ENCODE measurements at places on chromosomes 16 and 17. TPM values are rescaled to one million over a fixed set of nuclear protein-coding genes. Genes with fewer than 3 reads are reported as not detected.

ST6GALNAC1 gene
- total RNA-seq = 2.0 TPM

CBX2 gene
- total RNA-seq = 3.1 TPM

DNA sequence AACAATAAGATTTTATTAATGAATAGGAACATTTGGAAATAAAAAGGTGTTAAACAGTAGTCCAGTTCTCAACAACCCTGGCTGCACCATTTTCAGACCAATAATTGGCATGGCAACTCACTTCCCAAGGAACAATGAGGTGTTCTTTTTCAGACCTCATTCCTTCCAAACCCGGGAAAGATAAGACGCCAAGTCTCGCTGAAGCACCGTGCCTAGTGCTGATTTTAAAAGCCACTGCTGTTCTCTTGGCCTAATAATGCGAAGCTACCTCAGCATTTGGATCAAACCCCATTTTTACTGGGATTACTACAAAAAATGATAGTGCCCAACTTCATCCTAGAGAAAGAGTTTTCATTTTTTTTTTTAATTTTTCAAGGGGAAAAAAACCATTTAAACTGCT lies 75.2 kb upstream of the NOL11 start:
- no peak for DNase-seq

DNA sequence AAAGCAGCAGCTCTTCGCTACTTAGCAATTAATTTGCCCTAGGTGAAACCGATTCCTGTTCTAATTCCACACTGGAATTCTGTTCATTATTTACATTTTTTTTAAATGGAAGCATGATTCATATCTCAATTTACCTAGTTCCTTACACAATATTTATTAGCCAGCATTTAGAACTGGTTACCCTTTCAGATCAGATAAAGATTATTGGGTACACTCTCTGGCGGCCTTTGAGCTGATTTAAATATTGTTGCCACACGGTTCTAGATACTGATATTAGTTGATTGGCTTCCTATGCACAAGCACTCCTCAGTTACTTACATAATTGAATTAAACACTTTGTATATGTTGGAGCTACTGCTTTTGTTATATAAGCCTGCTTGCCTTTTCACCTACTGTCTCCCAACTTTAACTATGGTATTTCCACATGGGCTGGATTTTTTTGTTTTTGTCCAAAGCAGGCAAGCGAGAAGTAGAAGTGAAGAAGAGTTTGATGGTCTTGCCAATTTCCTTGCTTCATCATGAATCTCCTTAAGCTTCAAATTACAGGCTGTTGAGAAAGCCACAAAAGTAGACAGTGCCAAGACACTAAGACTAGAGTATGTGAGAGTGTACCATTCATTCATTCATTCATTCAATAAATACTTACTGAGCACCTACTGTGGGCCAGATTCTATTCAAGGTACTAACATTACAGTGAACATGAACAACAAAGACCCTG lies 3.9 kb upstream of the ALDH3A2 start:
- DNase-seq = no peak

DNA sequence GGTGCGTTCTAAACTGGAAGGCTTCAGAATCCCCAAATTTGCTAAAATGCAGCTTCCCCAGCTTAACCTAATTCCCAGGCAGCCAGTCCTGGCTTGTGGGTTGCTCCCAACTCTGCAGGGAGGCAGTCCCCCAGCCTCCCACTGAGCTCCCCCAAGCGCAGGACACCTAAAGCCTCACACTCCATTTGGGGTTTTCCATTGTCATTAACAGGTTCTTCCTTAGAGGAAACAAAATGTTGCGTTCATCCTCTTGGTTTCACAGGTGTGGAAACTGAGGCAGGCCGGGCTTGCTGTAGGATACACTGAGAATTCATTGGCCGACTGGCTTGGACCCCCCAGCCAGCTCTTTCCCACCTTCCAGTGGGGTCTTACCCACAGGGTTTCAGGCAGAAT lies 2.3 kb upstream of the TAC4 start:
- no peak for DNase-seq

- DNase-seq = no peak
These were observed 65.2 kb downstream of the SHCBP1 start for GRCh38 chr16:46555951-46556350.

CHRNE gene
- total RNA-seq = 0.35 TPM

C17orf50 gene
- total RNA-seq = not detected

DNA sequence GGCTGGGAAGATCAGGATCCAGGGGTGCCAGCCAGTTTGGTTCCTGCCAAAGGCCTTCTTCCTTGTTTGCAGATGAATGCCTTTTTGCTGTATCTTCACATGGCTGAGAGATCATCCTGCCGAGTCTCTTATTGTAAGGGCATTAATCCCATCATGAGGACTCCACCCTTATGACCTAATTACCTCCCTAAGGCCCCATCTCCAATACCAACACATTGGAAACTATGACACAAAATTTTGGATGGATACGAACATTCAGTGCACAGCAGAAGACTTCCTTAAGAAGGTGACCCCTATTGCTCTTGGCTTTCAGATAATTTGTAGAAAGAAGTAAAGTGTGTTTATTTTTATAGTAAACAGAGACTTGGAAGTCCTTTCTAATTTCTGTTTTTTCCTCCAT lies 1164.7 kb upstream of the CDH8 start:
- no peak for DNase-seq

DNA sequence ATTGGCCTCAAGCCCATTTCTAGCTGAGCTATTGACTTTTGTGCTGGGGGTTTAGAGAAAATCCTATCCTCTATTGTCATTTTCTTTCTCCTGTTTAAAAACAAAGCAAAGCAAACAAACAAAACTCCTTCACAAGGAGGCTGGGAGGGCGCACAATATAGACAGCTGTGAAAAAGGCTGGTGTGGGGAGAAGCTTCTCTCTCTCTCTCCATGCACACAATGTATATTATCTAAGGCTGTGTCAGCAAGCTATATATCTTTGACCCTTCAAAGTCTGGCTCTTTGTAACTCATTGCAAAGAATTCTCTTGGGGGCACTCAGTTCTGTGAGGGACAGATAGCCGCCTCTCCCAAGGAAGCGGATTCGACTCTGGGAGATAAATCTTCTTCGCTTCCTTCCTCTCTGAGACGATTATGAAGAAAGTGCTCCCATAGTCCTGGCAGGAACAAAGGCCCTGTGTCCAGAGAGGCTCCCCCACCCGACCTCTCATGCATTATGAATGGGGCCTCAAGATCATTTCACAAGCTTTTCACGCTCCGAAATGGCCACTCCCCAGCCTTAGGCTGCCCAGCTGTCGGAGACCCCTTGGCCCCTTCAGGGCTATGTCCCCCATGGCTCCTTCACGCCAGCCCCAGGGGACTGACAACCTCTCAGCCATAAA lies 33.2 kb upstream of the MEAK7 start:
- no peak for DNase-seq

ZSCAN10 gene
- not detected for total RNA-seq

DNA sequence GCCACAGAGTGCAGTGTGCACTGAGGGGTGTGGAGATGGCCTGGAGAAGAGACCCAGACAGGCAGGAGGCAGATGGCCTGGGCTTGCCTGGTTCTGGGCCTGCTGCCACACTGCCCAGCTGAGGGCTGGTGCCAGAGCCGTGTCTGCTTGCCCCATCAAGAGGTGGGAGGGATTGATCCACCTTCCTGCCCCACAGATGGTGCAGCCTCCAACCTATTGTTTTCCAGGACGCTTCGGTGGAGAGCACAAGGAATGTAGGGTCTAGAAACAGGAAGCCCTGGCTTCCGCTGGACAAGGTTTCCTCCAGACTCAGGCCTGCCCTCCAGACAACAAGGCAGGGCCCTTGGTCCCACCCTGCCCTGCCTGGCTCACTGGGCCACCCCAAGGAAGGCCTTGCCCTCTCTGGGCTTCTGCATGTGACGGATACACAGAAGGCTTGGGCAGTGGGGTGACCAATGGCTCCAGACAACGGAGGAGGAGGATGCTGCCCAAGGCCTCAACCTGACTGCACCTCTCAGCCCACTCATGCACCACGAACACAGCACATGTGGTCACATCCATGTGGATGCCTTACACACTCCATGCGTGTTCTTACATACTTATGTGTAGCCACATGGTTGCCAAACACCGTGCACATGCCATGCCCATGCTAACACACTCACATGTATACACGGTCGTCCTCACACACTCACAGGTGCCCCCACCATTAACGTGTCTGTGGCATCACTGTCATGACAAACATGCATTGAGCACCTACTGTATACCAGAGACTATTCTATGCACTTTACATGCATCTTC lies 6.5 kb upstream of the CDH5 start:
- DNase-seq = peak; percentile 53

- DNase-seq = no peak
These were observed 8.2 kb upstream of the KCNH6 start for GRCh38 chr17:63514974-63515373.

- DNase-seq = peak; percentile 18
These were observed 10.5 kb downstream of the VASN start for GRCh38 chr16:4381935-4382794.

AATF gene
- total RNA-seq = 25.1 TPM

MYH11 gene
- 22.6 TPM for total RNA-seq

PPY gene
- total RNA-seq = not detected

DNA sequence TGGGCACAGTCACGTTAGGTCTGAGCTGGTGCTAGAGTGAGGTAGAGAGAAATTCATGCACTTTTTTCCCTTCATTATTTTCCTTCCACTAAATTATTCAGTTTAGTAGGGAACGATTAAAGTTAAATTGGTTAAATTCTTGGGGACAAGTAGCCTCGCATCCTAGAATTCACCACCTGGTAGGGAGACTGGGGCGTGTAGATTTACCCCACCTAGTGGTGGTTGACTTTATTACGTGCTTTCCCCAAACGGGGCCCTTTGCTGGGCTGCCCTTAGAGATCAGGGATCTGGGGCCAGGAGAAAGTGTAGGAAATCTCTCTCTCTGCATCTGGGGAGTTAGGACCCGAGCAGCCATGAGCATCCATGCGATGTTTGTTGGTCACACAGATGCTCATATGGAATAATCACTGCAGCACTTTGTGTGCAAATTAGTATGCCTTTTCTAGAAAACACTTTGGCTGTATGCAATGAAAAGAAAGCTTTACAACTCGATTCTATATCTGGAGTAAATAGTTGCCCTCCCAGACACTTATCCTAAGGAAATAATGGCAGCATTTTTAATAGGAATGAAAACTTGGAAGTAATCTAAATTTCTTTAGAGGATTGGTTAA lies 107.0 kb downstream of the PLCG2 start:
- no peak for DNase-seq

GRCh38 chr16:5438591-5438990 lies 341.0 kb upstream of the EEF2KMT start:
- no peak for DNase-seq

DNA sequence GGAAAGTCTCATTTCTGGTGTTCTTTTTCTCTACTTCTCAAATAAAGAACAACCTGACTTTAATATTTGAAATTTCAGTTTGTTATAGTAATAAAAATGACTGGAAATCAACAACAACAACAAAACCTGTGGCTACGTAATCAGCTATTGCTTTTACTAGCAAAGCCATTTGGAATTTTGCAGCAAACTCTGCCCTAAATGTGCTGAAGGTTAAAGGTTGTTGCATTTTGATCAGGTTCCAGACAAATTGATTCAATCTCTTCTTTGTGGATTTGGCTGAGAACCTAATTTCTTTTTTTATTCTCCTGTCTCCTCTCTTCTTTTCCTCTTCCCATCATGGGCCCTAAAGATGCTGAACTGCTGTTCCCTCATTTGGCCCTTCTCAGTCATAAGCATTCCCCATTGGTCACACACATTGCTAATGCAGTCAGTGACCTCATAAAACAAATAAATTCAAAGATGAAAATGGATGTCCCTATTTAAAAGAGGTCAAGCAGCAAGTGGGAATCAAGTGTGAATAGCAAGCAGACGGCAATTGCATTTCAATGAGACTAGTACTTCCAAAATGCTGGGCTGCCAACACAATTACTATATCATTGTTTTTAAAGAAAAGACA lies 795.1 kb upstream of the CDH8 start:
- DNase-seq = no peak

DNA sequence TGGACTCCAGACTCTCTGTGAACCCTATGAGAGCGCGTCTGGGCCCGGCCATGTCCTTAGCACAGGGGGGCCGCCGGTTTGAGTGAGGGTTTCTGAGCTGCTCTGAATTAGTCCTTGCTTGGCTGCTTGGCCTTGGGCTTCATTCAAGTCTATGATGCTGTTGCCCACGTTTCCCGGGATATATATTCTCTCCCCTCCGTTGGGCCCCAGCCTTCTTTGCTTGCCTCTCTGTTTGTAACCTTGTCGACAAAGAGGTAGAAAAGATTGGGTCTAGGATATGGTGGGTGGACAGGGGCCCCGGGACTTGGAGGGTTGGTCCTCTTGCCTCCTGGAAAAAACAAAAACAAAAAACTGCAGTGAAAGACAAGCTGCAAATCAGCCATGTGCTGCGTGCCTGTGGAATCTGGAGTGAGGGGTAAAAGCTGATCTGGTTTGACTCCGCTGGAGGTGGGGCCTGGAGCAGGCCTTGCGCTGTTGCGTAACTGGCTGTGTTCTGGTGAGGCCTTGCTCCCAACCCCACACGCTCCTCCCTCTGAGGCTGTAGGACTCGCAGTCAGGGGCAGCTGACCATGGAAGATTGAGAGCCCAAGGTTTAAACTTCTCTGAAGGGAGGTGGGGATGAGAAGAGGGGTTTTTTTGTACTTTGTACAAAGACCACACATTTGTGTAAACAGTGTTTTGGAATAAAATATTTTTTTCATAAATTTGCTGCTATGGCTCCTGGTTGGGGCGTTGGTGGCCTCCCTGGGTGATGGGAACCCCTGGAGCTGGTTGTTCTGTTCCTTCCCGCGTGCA lies 23.1 kb downstream of the STAT5A start:
- DNase-seq = peak; percentile 87

DNA sequence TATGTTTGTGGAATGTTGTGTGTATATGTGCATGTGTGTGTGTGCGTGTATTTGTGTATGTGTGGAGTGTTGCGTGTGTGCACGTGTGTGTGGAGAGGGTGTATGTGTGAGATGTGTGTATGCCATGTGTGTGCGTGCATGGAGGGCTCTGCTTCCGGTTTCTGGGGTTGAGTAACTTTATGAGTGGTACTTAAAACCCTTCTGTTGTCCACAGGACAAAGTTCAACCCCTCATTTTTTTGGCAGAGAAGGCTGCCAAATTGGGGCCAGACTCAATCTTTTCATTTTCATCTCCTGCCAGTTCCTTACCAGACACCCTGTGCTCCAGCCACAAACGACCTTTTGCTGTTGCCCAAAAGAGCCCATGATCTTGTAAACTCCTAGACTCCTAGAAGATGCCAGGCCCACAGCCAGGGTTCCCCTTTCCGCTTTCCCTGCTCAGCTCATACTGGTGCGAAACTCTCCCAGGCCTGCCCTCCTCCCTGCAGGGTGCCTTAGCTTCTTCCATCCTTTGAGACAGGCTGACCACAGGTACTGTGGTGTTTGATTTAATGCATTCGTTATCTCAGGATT lies 100.2 kb downstream of the CMIP start:
- no peak for DNase-seq

DOC2B gene
- 11.9 TPM for total RNA-seq
